NCI-H526 treated with DMSO at 0.1 percent for 48 hours (cell line): ENCODE measurements at places on chromosomes 1 and 21.

- no peak for DNase-seq
These were observed 13.4 kb upstream of the PIAS3 start for GRCh38 chr1:145871994-145872924.

GRCh38 chr1:206745301-206745700 is 25.3 kb upstream of the IL19 start:
- DNase-seq: no peak

DNA sequence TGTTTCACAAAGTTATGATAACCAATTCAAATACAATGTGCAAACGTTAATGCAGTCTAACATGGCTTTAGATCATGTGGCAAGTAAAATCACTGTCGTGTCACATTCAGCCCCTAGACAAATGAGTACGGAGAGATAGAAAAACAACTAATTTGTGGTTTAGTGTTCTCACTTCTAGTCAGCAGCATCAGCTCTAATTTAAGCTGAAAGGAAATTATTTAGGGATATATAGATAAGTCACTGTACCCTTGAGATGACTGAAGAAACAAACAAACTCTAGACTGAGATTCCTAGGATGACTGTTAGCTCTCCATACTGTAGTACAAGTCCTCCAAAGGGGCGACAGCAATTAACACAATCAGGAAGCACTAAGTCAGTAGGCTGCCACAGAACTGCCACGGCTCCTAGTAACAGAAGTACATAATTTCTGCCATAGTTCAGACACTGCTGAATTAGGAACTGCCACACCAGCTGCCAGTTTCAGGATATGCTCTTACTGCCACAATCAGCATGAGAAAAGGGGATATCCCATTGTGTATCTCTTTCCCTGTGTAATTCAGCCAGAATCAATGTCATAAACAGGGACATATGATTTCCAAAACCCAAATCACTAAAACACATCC is 150.4 kb upstream of the NEGR1 start:
- DNase-seq: no peak

- no peak for DNase-seq
These were observed 1.1 kb downstream of the CHML start for GRCh38 chr1:241638909-241639622.

DNA sequence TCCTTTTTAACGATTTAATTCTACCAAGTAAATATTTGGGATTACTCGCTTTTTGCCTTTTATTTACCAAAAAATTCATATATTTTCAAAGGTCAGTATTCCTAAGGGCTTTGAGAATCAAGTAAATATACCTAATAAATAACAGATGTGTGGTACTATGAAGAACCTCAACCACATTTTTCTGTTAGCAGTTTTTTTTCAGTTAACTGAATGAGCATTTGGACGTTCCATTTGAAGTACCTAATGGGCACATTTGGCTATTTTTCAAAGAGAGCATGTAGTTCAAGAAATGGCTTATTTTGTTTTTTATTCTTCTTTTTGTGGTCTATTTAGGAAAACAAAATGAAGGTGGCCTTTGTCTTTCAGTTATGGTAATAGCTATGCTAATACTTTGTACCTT is 253.0 kb downstream of the GPR52 start:
- no peak for DNase-seq
